Brain (organoid and tissue), 16 donors: ENCODE measurements at places on chromosomes 5 and 9. TPM values are rescaled to one million over a fixed set of nuclear protein-coding genes. Genes with fewer than 3 reads are reported as not detected.

Gene TRIO
- polyA plus RNA-seq = 47.4 TPM

Gene SPATA31D3
- not detected for polyA plus RNA-seq

Gene SLC31A2
- polyA plus RNA-seq = 35.5 TPM

Gene DEPDC1B
- polyA plus RNA-seq = 10.4 TPM

Gene TMEM232
- polyA plus RNA-seq = 1.6 TPM

Gene FCN1
- polyA plus RNA-seq = 2.5 TPM

Gene ECM2
- polyA plus RNA-seq = 1.3 TPM
